ENCODE measurements at places on chromosomes 5 and 9.

- DNase-seq = no peak
Measured at GRCh38 chr5:111697881-111698757, 58.9 kb downstream of the NREP start.

DNA sequence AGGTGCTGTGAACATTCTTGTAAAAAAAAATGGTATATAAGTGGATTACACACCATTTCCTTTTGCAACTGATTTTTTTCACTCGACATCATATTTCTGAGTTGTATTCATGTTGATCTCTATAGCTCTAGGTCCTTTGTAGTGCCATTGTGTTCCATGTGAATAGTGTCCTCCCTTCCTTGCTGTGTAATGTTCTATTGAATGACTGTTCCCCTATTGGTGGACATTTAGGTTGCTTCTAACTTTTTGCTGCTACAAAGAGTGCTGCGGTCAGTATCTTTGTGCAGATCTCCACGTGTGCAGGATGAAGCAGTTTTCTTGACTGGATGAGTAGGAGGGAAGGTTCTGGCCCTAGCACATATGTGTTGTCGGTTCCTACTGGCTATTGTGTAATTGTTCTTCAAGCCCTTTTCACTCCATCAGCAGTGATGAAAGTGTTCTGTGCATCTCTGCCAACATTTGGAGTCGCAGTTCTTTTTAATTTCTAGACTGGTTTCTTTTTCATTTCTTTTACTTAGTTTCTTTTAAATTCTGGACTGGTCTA, 20.2 kb downstream of the DAB2IP start:
- no peak for DNase-seq

DNA sequence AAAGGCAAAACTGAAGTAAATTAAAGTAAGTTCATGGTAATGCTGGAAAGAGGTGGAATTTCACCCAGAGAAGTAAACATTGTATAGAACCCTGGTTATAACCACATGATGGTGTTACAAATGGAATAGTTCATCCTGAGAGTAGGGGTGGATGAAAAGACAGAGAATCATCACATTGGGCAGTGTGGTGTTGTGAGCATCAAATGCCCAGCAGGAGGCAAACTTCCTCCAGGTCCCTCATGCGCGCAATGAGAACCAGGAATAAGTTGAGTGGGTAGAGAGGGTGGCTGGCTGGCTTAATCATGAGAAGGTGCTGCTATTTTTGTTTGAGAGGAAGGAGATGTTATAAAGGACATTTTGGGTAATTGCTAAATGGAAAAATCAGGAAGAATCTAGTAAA, 163.3 kb upstream of the HMHB1 start:
- no peak for DNase-seq

DNA sequence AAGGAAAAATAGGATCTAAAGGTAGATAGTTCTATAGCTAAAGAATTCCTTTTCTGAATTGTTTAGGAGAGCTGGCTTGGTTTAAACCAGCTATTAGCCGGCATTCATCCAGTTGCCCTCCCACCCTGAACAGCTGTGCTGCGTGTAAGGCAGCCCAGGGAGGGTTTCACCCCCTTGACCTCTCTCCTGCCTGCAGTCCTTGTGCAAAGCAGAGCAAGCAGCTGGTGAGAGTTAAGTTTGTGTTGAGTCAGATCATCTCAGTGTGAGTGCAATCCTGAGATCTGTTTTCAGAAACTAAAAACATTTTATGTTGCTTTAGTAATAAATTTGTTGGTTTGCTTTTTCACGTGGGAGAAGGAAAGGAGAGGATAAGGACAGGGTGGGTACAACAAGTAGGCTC, 13.0 kb downstream of the SLC25A25 start:
- DNase-seq = peak; percentile 55

DNA sequence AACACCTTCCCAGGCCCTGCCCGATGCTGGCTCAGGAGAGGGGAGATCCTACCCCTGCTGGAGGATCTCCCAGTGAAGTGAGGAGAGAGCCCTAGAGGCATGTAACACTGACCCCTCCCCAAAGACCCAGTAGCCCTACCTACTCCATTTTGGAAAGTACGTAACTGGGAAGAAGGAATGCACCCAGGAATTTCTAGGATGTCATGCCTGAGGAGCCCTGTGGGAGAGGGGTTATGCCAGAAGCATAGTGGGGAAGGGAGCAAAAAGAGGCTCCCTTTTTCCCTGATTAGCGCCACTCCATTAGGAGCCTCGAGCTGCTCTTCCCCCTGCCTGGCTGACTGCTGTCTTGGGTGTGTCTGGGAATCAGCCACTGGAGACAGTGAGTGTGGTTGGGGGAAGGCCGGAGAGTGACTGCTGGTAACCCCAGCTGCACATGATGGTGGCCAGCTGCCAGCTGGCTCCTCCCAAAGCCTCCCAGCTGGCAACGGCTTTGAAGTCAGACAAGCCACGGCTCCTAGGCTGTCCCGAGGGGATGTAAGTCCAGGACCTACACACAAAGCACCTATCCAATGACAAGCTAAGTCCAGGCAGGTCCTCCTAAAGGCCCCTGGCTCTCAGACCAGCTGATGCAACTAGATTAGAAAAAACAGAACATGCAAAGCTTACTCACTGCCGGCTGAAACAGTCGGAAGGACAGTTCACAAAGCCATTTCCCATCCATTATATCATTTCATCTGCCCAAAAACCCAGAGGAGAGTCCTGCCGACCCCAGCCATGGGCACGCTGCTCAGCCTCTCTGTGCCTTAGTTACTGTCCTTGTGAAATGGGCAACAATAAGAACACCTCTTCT, 136.5 kb upstream of the ABCA1 start:
- peak; percentile 96 for DNase-seq

DNA sequence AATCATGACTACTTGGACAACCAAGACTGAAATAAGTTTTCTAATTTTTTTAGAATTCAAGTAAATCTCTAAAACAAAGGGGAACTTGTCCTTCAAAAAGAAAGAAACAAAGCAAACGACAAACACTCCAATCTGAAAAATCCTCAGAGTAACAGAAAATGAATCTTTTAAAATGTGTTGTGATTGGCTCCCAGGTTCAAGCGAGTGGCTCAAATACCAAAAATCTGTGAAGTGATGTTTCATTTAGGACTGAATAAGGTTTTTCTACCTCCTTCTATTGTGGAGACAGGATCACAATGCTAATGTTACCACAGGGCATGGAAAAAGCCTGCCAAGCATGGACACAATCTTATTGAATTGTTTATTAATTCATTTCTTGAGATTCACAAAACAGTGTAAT, 415.7 kb downstream of the RAB3C start:
- no peak for DNase-seq

DNA sequence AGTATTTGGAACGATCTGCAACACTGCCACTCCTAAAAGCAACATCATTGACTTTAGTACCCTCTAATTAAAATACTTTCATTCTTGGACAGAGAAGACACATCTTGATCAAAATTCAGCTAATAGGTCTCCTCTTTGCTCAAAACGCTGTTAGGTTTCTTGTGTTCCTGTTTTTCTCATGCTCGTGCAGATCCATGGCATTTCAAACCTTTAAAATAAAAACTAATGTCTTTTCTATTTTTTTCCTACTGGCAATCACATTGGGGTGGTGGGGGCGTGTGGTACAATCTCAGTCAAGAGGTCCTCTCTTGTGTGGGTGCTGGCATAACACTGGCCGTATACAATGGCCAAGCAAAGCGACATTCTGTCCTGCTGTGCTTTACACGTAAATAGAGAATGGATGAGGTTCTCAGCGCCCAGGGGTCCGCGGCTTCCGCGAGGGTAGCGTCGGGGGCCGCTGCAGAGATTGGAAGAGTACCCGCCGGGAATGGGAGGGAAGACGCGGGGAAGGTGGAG, 315 bp upstream of the GPR150 start:
- DNase-seq = no peak

DNA sequence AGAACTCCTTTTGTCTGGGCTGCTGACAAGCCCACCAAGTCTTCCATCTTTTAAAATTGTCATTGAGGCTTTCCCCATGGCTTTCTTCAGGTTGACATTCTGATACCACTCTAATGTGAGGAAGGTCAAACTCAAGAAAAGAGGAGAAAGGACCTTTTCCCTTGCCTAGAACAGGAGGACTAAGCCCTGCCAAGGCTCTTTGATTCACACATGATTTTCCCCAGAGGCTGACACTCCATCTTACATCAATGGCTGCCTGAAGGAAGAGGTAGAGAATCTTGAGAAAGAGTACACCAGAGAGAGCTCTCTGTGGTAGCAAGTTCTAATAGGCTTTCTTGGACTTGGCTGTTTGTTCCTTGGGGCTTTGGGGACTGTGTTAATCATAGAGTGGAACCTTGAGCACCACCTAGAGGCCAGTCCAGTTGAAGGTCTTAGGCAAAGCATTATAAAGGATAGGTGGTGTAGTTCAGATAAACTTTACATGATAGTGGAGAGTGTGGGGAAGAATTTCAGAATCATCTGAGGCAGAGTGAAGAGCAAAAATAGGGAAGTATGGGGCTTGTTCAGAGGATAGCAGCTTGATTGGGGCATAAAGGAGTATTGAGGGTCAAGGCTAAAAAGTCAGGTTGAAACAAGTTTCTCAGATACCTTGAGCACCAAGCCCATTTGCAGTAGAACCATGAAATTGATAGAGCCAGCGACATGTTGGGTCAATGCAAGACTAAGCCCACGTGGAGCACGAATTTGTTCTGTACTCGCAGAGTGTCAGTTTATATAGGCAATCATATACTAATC, 36.7 kb downstream of the NDFIP1 start:
- DNase-seq = peak; percentile 73

DNA sequence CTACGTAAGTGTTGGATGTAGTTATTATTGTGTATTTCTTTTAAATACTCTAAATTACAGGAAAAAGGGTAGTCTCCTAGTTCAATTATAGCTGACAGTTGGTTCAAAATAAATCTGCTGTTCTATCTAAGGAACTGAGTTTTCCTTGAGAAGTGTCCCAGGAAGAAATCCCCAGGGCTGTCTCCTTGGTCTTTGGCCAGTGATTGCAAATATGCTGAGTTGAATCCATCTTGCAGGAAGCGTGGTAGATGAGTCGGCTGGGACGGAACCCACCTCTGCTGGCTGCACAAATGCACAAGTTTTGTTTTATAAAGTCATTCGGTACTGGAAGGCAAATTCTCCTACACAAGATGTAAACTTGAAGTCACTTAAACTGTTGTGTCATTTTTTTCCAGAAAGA, 30.2 kb upstream of the HOMER1 start:
- DNase-seq = no peak

GRCh38 chr9:95852059-95853032, 23.1 kb upstream of the ERCC6L2 start:
- DNase-seq = no peak

- DNase-seq = no peak
Measured at GRCh38 chr9:136634904-136635303, 27.8 kb upstream of the EGFL7 start.

Data from WERI-Rb-1 (cell line).